ENCODE measurements at places on chromosomes 2 and 18.

GRCh38 chr2:173667014-173667413 is 298.2 kb downstream of the SP3 start:
- no peak for DNase-seq

GRCh38 chr18:36675542-36675941 is 153.3 kb downstream of the TPGS2 start:
- DNase-seq = no peak

DNA sequence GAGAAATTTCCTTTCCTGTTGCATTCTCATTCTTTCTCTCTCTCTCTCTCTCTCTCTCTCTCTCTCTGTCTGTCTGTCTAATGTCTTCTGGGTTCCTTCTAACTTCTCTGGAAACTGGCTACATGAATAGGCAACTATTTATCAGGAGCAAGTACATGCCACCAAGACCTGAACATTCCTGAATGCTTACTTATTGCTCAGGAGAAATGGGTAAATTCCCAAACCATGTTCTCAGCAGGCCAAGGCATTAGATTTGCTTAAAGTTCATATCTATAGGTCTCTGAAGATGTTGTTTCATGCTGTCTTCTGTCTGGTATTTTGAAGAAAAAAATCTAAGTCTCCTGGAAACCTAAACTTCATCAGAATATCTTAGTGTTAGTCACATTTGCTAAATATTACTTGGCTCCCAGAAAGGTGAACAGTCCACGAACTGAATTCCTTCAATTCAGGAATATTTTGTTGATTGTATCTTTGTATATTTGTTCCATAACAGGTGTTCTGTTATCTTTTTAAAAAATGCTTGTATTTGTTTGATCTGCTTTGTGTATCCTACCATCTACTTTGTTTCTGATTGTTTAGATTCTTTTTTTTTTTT is 77.2 kb upstream of the FIGN start:
- DNase-seq = no peak

GRCh38 chr18:3346487-3346886 is 84.6 kb downstream of the MYL12B start:
- no peak for DNase-seq

- DNase-seq = peak; percentile 1
These were observed 35.0 kb upstream of the AGAP1 start for GRCh38 chr2:235458839-235459273.

DNA sequence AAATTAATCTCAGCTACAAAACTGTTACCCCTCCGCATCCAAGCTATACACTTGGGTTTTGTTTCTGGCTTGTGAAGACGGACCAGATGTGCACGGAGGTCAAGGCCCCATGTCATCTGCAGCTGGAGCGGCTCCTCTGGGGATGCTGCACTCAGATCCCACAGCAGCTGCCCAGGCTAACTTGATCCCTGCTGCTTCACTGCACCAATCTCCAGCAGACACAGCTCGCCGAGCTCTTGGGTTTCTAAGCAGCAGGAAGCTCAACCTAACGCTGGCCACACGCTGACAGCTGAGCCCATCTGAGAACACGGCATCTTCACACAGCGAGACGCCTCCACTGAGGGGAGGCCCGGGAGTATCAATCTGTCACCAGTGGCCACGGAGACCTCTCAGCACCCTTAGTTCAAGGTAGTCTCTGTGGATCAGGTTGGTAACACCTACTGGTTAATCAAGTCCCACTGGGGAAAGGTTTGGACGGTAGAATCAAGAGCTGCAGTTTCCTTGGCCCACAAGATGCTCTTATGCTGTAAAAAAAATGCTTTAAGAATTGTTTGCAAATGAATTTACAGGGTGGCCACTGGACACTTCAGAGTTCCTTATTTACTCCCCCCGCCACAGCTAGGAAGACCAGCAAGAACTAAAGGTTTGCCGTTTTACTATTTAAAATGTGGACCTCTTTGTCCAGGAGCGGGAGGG is 67.5 kb downstream of the EMILIN2 start:
- DNase-seq = no peak

- no peak for DNase-seq
These were observed 34.6 kb downstream of the PRPF40A start for GRCh38 chr2:152682663-152683062.

DNA sequence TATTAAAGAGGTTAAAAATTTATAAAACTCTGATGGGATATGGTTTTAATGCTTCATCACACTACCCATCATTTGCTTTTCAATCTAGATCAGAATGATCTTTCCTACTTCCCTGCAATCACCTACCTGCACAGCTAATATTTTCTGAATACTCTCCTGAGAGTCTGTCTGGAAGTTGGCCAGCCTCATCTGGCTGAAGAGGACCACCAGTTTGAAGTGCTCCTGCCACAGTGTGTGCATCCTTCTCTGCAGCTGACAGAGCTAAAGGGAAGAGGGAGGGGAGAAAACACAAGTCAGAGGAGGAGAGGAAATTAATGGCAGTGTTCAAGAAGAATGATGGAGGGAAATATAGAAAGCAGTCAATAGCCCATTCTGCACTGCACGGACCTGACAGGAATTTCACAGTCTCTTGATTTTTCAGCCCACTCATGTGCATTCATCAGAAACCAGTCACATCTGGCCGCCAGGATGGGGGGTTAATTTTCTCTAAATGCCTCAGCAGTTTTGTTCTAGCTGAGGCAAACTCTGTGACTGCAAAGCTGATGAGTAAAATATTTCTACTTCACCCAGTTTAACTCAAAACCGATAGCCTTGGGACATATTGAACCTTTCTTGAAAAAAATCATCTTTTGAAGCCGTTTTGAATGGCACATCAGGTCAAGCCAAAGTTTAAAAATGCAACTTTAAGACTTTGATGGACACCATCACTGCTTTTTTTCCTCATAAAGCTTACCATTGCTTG is 201.8 kb upstream of the KLHL14 start:
- DNase-seq = peak; percentile 74

DNA sequence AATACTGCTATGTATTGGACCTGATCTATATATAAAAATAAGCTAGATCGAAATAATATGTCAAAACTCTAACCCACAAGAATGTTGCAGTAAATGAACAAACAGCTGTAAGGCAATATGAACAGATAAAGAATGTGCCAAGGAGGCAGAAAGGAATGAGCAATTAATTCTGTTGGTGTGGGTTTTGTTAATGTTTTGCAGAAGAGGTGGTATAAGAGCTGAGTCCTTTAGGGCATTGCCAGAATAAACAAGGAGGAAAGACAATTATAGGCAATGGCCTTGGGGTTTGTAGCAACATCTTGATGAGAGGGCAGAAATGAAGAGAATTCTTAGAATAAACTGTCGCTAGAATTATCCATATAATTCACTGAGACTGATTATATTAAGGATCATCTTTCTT is 240.9 kb upstream of the GULP1 start:
- DNase-seq = no peak

- no peak for DNase-seq
These were observed 122.9 kb upstream of the ITGA4 start for GRCh38 chr2:181334158-181334826.

GRCh38 chr2:232835687-232836208 is 34.3 kb upstream of the SNORC start:
- DNase-seq = no peak

DNA sequence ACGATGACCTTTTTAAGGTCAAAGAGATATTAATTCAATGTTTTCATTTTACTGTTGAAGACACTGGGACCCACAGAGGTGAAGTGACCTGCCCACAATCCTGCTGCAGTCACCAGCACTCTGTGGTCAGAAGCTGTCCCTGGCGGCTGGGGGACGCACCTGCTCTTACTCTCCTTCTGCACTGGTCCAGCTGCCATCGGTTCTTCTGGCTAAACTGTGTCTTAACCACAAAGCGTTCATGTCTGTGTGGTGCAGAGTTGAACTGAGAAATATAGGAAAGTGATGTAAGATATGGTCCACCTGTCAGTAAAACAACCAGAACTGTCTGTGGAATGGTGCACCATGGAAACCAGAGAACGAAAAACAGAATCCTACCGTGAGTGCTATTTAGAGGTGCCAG is 44.9 kb upstream of the SMIM21 start:
- DNase-seq = no peak

GRCh38 chr2:72182547-72182946 is 34.9 kb upstream of the CYP26B1 start:
- DNase-seq = no peak

DNA sequence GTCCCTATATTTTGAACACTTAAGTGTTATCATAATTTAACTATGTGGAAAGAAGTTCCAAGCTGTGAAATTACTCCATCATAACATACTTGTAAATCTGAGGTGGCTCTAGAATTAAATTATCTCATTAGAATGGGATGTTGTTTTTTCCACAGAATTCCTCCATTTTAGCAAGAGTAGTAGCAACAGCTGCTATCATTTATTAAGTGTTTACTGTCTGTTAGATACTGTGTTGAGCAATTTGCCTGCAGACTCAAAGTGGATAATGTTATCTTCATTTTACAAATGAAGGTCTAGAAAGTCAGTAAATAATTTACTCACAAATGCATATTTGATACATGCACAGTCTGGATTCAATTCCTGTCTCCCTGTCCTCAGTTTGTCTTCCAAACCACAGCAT is 504.8 kb upstream of the NRP2 start:
- DNase-seq = no peak

GRCh38 chr2:16655905-16656642 is 9.6 kb downstream of the CYRIA start:
- no peak for DNase-seq

GRCh38 chr2:222708274-222708710 is 36.8 kb downstream of the MOGAT1 start:
- DNase-seq = peak; percentile 51

GRCh38 chr2:10781746-10782145 is 30.8 kb downstream of the PDIA6 start:
- no peak for DNase-seq

DNA sequence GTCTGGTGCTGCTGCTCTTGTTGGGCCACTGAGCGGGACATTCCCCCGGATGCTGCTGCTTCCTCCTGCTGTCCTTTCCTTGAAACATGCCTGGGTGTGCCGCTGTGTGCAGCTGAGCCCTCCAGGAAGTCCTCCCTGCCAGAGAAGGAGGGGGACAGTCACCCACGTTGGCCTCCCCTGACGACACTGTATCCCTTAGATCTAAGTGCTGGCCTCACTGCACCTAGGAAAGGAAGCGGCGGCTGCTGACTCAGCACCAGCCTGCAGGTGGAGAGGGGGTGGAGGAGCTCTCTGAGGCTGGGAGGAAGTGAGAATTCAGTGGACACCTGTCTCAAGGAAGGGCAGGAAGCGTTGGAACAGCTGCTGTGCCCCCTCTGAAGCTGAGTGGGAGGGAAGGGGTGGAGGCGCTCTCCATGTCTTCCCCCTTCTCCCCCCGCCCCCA is 239.8 kb downstream of the HAUS1 start:
- DNase-seq = no peak

GRCh38 chr18:25825056-25825455 is 265.4 kb downstream of the SS18 start:
- DNase-seq = no peak

GRCh38 chr2:171836146-171836910 is 57.7 kb downstream of the SLC25A12 start:
- DNase-seq = no peak

DNA sequence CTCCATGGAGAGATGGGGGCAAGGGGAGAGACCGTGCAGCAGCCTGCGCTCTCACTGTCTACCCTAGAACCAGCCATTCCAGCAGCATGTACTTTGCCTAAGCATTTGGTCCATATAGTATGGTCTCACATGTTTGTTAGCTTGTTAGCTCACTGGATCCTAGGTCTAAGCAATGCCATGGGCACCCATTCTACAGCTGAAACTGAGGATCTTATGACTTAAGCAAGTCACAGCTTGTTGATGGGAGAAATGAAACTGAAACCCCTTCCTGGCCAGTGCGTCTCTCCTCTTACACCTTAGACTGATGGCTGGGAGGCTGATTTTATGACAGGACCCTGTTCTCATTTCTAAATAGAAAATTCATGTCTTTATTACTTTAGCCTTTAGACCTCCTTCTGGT is 90.1 kb downstream of the EPAS1 start:
- no peak for DNase-seq

DNA sequence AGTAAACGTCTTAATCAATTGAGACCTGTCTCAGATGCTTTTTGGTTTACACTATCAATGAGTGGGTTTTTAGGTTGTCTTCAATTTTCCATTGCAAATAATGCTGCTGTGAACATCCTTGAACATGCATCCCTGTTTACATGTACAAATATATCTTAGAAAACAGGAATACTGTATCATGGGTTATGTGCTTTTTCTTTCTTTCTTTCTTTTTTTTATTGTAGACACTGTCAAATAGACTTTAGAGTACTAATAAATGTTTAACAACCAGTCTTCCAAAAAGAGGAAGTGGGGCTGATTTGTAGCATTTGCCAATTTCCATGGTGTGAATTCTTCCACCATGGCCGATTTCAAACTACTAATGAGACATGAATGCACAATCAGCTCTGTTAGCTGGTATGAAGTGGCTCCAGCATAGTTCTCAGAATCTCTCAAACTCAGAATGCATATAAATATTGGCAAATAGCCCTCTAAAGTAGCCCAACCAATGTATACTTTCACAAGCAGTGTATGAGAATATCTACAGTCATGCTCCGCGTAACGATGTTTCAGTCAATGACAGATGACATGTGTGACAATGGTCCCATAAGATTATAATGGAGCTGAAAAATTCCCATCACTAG is 50.3 kb upstream of the B3GNT2 start:
- DNase-seq = no peak

DNA sequence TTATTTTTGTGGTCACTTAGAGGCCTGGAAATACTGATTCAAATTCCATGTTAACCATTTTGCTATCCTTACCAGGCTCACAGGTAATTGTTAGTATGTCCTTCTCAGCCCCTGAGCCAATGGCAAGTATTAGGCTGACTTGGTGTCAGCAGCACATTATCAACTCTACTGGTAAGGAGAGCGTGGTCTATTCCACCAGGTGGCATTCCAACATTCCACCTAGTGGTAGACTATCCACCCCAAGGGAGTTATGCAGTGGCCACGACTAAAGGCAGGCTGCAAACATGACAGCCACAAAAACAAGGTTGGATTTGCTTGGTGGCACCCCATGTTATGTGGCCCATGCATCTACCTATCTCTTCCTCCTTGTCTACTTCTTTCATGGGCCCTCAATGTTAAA is 31.8 kb upstream of the GCC2 start:
- no peak for DNase-seq

DNA sequence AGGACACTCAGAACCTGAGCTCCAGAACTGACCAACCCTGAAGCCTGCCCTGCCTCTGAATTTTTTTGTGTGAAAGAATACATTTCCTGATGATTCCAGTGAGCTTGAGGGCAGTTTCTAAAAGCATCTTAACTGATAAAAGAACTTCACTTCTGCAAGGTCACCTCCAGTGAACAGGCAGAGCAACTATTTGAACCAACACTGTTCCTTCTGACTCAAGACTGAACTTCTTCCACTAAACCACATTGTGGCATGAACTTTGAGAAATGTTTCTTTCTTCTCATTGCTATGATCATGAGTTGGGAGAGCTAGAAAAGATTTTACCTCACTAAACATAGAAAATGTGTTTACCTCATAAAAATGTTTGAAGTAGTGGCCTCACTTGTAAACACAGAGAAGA is 83.8 kb upstream of the SERTAD2 start:
- DNase-seq = no peak
